Panc1 (cell line): ENCODE measurements at places on chromosomes 1 and 21.

GRCh38 chr1:37174876-37175275, 140.6 kb upstream of the GRIK3 start:
- no peak for DNase-seq

DNA sequence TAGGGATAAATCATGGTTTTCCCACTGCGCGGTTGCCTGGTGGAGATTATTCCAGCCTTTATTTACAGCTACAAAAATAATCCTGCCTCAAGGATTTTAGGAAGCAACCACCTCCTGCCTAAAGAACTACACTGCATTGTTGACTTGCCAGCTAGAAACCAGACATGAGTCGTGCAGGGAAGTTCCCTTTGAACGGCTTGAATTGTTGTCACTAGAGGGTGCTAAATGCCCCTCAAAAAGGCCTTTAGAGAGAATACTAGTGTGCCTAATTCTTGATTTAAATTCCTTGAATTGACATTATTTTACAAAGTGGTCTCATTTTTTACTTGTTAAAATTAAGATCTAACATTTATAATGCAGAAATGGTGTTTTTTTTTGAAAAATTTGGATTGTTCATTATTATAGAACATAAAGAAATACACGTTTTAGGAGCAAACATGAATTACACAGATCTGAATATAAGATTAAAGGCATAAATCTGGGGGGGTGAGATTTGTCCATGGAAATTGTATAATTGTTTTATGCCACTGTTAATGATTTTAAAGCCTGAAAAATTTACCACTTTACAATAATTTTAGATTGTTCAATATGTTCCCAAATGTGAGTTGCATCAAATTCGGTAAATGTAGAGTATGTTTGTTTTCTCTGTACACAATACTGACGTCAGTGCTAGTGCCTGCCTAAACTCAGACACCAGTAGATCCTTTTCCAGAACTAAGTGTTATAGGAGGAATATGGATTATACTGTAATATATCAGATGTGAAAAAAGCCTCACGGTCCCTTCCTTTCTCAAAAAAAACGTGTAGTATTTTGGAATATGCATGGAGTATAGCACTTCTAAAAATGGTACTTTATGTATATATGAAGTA, 7.6 kb upstream of the ERG start:
- DNase-seq, result peak; percentile 18

- peak; percentile 48 for DNase-seq
Measured at GRCh38 chr1:168603501-168604110, 27.2 kb downstream of the XCL1 start.

GRCh38 chr1:204941421-204942338, 71.0 kb downstream of the NFASC start:
- peak; percentile 53 for DNase-seq

GRCh38 chr1:193685986-193686385, 499.6 kb upstream of the B3GALT2 start:
- DNase-seq, result no peak

- no peak for DNase-seq
Measured at GRCh38 chr1:199671684-199672083, 355.8 kb upstream of the NR5A2 start.

- no peak for DNase-seq
Measured at GRCh38 chr1:31902510-31902860, 35.7 kb downstream of the PTP4A2 start.

DNA sequence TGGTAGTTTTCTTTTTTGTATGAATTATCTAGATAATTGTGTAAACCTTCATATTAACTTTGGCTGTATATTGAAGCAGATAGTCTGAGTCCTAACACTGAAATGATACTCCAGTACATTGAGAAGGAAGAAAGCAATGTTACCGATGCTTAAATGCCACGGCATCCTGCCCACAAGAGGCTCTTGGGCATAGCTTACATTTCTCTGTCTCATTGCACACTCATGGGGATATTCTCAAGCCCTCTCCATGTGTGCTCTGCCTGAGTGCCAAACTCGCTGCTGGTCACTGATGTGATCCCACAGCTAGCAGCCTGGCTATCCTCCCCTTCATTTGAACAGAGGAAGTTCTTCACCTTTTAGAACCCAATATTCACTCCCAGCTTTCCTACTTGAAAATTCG, 179.4 kb downstream of the TGFB2 start:
- no peak for DNase-seq

DNA sequence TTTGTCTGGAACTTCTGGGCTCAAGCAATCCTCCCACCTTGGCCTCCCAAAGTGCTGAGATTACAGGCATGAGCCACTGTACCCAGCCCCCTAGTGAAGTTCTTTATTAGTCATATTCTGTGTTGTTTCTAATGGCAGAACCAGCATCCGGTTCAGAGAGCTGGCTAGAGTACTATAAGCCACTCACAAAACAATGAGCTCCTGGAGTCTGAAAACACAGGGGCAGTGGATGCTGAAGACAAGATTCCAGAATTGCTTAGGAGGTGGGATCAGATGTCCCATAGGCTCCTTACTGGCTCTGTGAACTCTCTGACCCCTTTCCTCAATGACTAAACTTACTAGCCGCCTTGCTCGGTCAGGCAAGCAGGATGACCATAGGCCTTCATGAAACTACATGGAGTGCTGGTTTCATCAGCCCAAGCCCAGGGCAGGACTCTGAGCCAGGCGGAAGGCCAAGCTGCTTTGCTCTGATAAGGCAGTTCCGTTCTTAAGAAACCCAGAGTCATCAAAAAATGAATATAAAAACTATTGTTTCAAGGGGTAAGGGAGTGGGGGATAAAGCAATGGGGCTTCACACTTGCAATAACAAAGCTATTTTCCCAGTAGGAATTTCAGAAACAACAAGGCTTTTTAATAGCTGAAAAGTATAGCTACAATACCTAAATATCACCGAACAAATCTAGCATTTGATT, 8.1 kb downstream of the MTHFR start:
- no peak for DNase-seq
